ENCODE measurements at places on chromosomes 1 and 21.

DNA sequence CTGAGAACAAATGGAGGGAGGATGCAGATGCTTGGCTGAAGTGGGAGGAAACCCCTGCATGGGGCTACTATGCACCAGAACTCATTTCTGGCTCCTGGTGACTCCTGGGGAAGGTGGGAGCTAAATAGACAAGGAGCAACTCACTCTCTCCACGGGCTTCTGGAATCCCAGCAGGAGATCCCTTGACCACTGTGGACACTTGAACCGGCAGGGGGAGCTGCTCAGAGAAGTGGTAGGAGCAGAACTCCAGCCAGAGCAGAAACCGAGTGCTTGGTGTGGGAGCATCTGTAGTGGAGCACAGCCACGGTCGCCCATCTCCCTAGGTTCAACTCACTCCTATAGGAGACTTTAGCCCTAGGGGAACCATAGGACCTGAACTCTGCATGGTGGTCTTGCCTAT is 205.6 kb upstream of the GJB5 start:
- DNase-seq, result no peak

DNA sequence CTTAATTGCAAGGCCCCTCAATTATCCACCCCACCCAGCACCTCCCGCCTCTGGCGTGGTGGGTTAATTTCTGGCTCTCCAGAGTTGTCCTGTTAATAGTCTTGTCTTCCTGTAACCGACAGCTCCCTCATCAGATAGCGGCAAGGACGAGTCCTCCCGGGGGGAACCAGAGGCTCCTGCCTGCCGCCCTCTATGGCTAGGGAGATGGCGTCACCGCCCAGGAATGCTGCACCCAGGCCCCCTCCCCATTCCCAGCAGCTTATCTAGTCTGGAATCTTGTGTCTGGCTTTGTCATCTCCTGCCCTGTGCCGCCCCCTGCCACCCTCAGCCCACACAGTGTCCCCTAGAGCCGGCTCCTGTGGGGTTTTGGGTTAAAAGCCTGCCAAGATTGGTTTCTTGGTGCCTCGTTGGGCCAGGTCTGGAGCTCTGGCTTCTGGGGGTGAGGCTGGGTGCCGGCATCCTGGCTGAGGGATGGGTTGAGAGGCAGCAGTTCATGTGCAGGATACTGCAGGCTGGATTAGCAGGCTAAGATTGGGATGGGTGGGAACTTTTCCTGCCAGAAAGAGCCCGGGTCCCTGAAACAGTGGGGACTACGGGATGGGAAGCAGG is 48.8 kb downstream of the EDN2 start:
- DNase-seq, result no peak

DNA sequence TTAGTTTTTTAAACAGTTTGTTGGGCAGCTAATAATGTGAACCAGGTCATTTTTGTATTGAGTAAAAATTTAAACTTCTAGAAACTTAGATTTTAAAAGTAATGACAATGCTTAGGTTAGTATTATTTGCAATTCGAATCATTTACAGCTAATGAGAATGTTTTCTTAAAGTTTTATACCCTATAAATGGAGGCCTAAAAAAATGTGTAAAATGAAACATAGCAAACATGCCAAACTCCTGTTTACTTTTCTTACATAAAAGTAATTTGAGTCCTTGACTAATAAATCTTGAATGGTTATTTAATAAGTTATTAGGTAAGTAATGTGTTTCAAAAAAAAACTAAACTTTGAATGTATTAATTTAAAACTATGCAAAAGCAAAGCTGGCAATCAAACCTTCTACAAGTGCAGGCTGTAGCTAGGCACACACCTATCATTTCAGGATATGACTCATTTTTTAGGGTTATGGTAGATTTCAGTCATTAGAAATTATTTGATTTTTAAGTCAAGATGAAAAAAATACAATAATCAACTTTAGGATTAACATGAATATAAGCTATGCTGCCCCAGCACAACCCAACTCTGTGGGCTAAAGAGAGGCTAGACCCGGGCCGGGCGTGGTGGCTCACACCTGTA is 41.5 kb downstream of the CLSTN1 start:
- DNase-seq, result no peak

GRCh38 chr21:29017639-29018237 is 1.4 kb downstream of the RWDD2B start:
- DNase-seq, result no peak

- DNase-seq, result no peak
Observed at GRCh38 chr1:84998642-84999280, 1.8 kb upstream of the MCOLN2 start.

DNA sequence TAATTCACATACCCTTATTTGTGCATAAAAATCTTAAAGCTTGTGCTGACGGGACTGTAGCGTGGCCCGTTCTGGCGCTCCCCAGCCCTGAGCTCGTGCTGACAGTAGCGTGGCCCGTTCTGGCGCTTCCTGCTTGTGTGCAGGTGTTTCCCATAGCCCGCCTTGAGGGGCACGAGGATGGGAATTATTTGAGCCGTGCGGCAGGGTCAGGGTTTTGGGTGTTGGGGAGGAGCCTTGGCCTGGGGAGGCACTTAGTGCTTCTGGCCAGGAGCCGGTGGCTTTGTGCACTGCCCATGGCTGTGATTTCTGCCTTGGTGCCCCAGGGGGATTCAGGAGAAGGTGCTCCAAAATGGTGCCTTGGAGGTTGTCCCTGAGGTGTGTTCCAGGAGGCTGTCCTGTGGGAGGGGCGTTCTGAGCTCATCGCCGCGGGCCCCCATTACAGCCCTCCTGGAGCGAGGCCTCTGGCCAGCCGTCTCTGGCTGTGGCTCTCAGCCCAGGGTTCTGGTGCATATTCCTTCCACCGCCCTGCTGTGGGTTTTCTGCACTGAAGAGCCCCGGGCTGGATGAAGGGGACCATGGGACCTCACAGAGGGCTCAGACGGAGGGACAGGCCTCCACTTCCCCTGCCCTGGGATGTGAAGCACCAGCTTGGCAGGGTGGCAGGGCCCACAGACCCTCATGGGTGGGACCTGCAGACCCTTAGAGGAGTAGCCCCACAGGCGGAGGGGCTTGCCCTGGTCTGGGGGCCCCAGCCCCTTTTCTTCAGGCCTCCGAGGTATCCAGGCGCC is 6.6 kb downstream of the SLX9 start:
- no peak for DNase-seq

- peak; percentile 57 for DNase-seq
Observed at GRCh38 chr1:84689514-84690396, 506 bp downstream of the SSX2IP start.

DNA sequence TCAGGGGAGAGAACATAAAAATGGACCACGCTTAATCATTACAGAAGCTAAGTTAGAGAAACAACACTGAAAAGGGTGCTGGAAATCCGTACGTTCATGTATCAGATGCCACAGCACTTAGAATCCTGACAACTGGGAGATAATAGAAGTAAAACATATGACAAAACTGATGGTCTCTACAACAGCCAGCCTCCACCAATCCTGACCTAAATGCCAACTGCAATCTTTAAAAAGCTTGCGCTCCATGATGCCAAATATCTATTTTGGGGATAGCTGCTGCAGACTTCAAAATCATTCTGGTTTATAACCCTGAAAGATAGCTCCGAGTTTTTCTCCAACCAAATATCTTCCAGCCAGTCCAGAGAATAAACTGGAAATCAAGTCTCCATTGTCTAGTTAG is 178.3 kb downstream of the RERE start:
- DNase-seq, result no peak

GRCh38 chr1:7319196-7319595 is 451.9 kb upstream of the VAMP3 start:
- no peak for DNase-seq
